ENCODE measurements at places on chromosomes 6 and 20.

DNA sequence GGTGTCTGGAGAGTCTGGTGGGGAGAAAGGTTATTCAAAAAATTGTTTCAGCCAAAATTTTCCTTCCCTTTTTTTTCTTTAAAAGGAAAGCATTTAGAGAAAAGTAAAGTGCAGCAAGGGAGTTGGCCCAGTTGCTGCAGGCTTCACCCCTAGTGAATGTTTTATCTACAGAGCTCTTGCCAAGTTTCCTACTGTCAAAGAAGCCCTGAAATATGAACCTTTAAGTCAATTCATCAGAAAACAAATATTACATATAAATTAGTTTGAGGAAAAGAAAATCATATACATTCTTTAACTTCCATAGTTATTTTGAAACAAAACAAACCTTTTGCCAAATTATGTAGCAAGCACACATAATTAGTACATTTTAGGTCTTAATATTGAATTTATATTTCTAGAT is 25.0 kb upstream of the HMGCLL1 start:
- DNase-seq: no peak

DNA sequence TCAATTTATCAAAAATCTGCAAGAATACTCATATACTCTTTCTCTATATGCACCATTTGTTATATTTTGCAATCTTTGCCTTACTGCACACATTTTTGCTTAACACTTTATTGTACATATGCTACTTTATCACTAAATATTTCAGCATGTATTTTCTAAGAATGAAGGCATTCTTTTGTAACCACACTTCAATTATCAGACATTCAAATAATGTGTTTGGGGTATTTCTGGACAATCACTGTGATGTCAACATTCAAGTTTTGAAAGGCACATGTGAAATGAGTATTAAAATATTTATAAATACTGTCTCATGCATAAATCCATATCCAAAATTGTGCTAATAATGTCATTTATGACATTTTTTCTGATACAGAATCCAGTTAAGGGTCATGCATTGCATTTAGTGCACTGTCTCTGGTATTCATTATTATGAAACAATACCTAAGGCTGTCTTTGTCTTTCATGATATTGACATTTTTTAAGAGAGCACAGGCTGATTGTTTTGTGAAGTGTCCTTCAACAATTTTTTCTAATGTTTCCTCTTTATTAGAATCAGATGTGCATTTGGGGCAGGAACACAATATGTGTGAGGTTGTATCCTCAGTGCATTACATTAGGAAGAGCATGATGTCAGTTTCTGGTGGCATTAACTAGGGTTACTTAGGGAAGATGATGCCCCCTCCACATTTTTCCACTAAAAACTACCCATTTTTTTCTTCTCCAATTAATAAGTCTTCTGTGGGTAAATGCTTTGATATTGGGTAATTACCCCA is 105.7 kb downstream of the MTFR2 start:
- no peak for DNase-seq

DNA sequence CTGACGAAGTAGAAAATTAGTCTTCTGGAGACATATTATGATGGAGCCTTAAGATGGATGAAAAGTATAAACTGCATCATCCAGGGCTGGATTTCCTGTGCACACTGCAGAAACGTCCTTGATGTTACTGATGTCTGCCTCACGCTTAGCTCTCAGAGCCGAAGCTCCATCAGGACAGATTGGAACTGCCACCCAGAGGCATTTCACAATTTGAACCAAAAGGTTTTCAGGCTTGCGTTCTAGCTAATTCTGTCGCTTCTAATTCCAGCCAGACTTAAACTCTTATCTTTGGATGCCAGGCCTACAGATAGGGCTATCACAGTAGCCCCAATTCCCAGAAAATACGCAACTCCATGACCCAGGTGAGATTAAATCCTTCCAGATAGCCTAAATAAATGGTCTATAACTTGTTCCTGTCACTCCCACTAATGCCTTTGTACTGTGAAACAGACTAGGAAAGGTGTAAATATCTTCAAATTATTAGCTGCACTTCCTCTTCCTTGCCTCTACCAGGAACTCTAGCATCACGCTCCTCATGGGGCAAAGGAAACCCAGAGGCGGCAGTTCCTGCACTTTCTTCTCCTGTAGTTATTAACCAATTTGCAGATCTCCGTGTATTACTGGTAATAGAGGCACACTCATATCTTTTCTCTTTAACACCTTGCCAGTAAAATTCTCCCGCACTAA is 634.6 kb downstream of the PRKN start:
- DNase-seq: no peak

DNA sequence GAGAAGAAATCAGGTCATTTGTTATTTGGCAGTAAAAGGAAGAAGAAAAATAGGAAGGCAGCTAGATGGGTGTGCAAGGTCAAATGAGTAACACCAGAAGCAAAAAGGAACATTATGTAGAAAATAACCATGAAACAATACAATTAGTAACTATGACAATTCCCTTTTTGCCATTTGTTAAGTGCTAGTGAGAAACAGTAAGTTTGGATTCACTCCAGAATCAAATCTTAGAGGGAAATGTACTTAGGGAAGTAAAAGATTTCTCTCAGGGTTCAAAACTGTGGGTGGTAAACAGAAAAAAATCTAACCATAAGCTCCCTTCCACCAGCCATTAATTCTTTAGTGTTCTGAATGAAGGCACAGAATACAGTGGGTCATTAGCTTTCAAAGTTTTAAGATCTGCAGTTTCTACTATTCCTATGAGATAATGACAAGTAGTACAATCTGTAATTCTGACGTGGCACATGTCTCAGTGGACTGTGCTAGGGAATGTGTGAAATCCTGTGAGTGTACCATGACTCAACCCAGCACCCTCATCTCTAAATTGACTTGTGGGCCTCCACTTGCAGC is 17.1 kb downstream of the REPS1 start:
- DNase-seq: no peak

DNA sequence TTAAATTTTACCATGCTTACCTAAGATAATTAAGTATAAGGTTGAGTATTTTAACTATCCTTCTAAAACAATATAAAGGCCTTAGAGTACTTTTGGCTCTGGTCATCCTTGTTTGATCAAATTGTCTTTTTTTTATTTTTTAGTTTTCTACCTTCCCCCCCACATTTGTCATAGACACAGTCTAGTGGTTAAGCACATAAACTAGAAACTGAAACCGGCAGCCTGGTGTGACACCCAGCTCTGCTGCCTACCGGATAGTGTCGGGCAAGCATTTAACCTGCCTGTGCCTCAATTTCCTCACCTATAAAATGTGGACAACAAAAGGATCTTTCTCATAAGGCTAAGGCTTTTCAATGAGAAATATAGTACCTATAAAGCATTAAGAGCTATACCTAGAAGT is 21.6 kb upstream of the TULP4 start:
- DNase-seq: no peak

GRCh38 chr6:6714118-6714897 is 125.8 kb downstream of the LY86 start:
- DNase-seq: no peak

- no peak for DNase-seq
These were observed 35.0 kb upstream of the ENTPD6 start for GRCh38 chr20:25160467-25160866.

DNA sequence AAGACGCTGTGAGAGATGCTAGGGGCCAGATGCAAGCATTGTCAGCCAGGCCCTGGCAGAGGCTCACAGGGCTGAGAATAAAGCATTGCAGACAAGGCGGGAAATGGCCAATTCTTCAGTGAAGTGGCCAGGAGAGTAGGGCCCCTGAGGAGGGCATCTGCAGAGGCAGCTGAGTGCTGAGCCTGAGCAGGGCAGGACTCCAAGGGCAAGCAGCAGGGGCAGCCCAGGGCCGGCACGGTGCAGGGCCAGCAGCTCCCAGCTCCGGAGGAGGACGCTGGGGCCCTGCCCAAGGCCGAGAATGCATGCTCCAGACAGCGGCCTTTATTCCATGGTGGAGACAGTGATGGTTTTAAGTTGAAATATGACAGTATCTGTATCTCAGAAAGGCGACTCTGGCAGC is 305.5 kb downstream of the FOXC1 start:
- DNase-seq: no peak

DNA sequence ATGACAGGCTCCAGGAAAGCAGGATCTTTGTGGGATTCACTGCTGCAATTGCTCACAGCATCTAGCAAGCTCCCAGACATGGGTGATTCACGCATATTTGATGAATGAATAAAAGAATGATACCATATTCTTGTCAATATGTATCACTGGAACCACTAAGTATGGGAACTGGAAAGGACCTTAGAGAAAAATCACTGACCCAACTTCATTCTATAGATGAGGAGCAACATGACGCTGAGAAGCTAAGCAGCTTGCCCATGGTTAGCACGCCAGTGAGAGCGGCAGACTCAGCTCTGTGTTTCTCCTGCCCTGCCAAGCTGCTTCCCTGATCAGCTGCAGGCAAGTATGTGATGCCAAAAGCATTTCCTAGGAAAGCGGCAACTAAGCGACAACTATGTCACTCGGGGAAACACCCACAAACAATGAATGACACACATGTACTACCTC is 66.8 kb downstream of the PPP1R3G start:
- DNase-seq: no peak

DNA sequence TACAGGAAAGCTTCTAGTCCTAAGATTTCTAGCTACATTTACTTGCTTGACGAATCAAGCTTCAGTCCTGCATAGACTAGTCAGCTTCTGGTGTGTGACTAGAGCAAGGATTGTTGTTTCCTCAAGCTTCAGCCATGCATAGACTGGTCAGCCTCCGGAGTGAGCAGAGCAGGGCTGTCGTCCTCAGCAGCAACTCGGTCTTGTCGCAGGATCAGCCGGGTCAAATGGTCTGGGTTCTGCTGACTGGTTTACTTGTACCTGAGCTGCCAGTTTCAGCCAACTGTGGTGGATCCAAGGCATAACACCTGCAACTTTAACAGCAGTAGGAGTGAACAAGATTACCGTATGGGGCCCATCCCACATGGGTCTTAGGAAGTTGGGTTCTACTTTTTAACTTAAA is 10.8 kb upstream of the GMPR start:
- no peak for DNase-seq

DNA sequence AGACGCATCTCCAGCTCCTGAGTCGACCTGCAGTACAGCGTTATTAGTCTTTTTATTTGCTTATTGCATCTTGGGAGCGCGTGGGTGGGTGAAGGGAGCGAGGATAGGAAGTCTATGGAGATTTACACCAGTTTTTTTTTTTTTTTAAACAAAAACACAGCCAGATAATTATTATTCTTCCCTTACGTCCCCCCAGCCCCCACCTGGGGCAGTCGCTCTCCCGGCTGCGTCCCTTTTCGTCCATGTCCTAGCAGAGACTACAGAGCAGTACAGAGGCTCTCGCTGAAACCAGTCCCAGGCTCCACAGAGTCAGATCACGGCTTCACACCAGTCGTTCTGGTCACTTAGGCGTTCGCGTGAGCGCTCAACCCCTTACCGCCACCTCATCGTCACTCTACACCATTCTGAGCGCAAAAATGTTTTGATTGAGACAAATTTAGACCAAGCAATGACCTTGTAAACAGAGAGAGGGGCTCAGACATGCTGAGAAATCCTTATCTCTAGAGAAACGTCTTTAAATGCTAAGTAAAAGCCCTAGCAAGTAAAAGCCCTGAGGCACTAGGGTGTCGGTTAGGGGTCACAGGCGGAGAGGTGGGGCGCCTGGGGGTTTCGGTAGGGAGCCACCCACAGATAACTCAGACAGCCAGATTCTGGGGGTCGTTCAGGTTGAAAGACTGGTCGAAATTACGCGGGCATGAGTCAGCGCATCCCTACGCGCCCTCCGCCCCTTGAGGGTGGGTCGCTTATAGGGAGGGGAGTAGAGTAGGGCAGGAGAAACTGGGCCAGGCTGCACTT is 975 bp upstream of the PPT2 start:
- DNase-seq: no peak

- DNase-seq: no peak
These were observed 133.3 kb upstream of the FOXQ1 start for GRCh38 chr6:1178590-1178989.

DNA sequence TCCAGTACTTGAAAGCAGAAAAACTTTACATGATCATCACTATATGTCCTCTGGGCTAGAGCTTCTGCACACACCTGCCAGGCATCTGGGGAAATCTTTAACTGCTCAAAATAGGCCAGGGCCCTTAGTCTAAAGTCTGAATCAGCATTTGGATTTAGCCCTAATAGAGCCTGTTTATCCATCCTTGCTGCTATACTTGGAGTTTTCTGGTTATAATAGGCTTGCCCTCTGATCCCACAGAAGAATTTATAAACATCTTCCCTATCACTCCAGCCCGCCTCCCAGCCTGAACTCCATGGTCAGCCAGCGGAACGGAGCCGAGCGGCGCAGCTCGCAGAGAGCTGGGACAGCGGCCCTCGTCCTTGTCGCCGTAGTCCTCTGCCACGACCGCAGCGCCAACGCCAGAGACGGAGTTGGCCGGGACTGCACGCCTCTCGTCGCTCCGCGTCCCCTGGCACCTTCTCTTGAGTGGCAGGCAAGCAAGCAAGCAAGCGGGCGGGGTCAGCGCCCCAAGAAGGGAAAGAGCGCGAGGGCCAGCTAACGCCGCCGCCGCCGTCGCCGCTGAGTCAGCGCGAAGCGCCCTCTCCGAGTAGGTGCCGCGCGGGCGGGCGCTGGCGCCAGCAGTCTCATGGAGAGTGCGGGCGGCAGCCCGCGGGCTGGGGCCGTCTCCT is 25.4 kb upstream of the ASIP start:
- no peak for DNase-seq

DNA sequence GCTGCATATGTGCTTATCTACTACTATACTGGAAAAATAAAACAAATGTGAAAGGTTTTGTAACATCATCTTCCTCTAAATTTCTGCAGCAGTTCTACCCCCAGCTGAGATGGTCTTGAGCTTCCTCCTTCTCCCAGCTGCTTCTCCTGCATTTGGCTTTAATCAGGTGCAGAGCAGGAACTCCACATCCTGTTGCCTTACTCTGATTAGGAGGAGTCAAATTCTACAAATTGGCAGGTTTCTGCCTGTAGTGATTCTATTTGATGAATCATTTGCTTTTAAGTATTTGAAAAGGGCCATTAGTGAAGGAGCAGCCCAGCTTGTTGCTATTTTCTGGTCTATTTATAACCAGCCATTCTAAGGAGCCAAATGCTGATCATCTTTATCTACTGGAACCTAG is 224.5 kb downstream of the GMDS start:
- DNase-seq: no peak

DNA sequence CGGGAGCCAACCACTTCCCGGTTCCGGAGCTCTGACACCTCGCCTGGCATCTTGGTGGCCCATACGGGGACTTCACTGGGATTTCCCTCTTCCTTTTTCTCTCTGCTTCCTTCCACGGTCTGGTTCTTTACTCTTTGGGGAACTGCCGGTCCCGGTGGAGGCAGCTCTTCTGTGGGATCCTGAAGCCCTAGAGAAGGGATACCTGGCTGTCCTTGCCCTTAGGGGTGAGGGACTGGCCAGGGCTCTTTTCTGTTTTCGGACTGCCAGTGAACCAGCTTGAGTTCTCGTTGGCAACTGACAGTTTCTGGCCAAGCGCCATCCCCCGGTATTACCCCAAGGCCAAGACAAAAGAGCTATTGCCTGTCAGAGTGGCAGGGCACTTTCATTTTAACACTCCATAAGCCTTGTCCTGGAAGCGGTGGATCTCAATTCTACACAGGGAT is 880 bp upstream of the CPXM1 start:
- DNase-seq: no peak

GRCh38 chr6:119728220-119728750 is 378.7 kb upstream of the MAN1A1 start:
- DNase-seq: no peak
